ENCODE measurements at places on chromosomes 6 and 20. TPM values are rescaled to one million over a fixed set of nuclear protein-coding genes. Genes with fewer than 3 reads are reported as not detected.
A peak's percentile ranks its signal among the peaks of the same experiment; 100 is the strongest.

The TFAP2A gene
- 19.4 TPM for total RNA-seq

The ULBP3 gene
- 1.7 TPM for total RNA-seq

The ZSCAN31 gene
- total RNA-seq: 11.3 TPM

DNA sequence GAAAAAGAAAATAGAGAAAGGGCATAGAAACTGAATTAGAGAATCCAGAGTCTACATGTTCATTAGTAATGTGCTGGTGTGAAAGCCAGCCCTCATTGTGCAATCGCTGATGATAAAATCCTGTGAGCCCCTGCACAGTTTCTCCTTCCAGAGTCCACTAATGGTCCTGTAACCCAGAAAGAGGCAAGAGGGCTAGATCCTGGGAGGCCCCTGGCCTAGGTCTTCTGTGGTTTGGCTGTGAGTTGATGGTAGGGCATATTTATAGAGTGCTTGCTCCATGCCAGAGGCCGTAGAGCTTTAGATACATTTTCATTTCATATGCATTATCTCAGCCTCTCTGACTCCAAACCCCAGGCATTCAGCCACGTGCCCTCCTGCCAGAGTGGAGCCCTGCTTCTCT is 94.9 kb upstream of the MTHFD1L start:
- no peak overlapping the region for H3K4me3 ChIP-seq
- H3K27me3 ChIP-seq: no peaks in the 10 kb centered on the region
- DNase-seq: no peak

GRCh38 chr6:44957156-44957555 is 371.0 kb upstream of the RUNX2 start:
- DNase-seq: no peak
- no peaks in the 10 kb centered on the region for H3K4me1 ChIP-seq
- no peak overlapping the region for H3K27ac ChIP-seq
- H3K36me3 ChIP-seq: no peaks in the 10 kb centered on the region
- no peak overlapping the region for H3K4me3 ChIP-seq
- no peaks in the 10 kb centered on the region for H3K27me3 ChIP-seq

GRCh38 chr6:116145803-116146675 is 20.1 kb upstream of the COL10A1 start:
- no peak for DNase-seq
- no peak overlapping the region for H3K4me3 ChIP-seq
- H3K27me3 ChIP-seq: no peaks in the 10 kb centered on the region
- H3K4me1 ChIP-seq: no peaks in the 10 kb centered on the region
- no peaks in the 10 kb centered on the region for H3K36me3 ChIP-seq

- no peak overlapping the region for H3K4me3 ChIP-seq
- peak overlapping the region; percentile 7 for H3K27ac ChIP-seq
- H3K36me3 ChIP-seq: no peaks in the 10 kb centered on the region
Observed at GRCh38 chr6:111743360-111743759, 129.9 kb downstream of the FYN start.

DNA sequence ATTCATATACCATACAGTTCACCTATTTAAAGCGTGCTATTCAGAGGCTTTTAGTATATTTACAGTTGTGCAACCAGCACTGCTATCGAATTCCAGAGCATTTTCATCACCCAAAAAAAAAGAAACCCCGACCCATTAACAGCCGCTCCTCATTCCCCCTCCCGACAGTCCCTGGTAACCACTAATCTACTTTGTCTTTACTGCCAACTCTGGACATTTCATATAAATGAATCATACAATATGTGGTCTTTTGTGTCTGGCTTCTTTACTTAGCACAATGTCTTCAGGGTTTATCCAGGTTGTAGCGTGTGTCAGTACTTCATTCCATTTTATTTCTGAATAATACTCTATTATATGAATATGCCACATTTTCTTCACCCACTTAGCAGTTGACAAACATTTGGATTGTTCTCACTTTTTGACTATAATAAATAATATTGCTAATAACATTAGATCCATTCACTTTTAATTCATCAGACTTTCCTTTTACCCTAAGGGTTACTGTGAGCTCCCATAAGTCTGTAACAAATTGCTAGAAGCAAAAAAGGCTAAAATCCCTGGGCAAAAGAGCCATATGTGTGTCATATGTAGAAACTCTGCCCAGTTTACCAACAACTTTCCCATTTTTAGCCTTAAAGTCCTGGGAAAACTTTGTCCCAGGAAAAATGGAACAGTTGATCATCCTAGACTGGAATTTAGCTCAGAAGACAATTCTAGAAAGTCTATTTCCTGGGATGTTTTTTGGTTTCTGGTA is 23.2 kb upstream of the ROS1 start:
- peaks cover 8% of the 10 kb centered on the region for H3K4me1 ChIP-seq
- DNase-seq: no peak
- no peaks in the 10 kb centered on the region for H3K36me3 ChIP-seq
- no peak overlapping the region for H3K4me3 ChIP-seq

All from vagina (tissue), 2 donors.